GM23338 (cell line): ENCODE measurements at places on chromosomes 7 and 10.
A peak's percentile ranks its signal among the peaks of the same experiment; 100 is the strongest.

DNA sequence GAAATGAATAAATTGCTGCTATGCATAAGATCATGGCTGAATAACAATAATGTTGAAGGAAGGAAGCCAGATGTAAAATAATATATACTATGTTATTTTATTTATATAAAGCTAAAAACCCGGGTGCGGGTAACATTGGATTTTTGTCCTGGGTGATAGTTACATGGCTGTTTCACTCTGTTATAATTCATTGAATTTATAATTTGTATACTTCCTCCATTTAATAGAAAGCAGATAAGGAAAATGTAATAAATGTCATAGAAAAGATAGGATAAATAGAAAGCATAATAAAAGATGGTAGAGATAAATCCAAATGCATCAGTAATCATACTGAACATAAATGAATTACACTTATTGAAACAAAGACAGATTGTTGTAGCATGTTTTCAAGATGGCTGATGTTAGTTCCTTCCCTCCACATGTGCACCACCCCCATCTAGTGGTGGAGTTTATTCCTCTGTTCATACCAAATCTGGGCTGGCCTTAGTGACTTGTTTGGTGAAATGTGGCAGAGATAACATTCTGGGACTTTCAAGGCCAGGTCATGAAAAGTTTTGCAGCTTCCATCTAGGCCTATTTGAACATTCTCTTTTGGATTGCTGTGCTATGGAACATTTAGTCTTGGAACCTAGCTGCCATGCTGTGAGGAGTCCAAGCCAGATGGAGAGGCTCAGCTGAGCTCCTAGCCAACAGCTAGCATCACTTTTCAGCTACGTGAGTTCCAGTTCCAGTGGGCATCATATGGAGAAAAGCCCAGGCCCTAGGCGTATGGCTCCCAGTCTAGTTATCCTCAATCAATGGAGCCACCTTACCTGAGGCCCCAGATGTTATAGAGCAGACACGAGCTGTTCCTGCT, 46.9 kb downstream of the AHCYL2 start:
- peak; percentile 90 for DNase-seq

- no peak for DNase-seq
These were observed 6.1 kb upstream of the DEPP1 start for GRCh38 chr10:44984671-44985101.

- no peak for DNase-seq
These were observed 59.6 kb downstream of the PKD1L1 start for GRCh38 chr7:47888371-47889265.

GRCh38 chr7:141619745-141620144, 68.5 kb downstream of the AGK start:
- DNase-seq, result no peak

- no peak for DNase-seq
These were observed 60.7 kb downstream of the NKX6-2 start for GRCh38 chr10:132725202-132725601.

DNA sequence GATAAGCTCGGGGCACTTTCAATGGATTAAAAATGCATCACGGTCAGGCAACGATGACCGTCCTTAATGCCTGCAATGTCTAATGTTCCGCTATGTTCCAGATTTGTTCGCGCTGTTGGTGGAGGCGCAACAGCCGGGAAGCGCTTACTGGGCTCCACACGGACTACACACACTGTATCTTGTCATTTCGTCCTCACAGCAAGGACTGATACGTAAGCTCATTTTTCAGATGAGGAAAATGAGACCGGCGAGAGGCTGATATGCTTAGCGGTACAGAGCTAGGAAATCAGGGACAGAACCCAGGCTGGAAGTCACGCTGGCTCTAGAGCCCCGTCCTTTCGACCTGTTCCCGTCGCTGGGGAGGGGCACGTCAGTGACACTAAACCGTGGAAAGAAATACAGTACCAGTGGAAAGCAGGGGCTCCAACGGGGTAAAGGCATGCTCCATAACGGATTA, 670 bp downstream of the TPK1 start:
- DNase-seq, result peak; percentile 59

- DNase-seq, result no peak
These were observed 1.9 kb downstream of the SYPL1 start for GRCh38 chr7:106110238-106110560.

DNA sequence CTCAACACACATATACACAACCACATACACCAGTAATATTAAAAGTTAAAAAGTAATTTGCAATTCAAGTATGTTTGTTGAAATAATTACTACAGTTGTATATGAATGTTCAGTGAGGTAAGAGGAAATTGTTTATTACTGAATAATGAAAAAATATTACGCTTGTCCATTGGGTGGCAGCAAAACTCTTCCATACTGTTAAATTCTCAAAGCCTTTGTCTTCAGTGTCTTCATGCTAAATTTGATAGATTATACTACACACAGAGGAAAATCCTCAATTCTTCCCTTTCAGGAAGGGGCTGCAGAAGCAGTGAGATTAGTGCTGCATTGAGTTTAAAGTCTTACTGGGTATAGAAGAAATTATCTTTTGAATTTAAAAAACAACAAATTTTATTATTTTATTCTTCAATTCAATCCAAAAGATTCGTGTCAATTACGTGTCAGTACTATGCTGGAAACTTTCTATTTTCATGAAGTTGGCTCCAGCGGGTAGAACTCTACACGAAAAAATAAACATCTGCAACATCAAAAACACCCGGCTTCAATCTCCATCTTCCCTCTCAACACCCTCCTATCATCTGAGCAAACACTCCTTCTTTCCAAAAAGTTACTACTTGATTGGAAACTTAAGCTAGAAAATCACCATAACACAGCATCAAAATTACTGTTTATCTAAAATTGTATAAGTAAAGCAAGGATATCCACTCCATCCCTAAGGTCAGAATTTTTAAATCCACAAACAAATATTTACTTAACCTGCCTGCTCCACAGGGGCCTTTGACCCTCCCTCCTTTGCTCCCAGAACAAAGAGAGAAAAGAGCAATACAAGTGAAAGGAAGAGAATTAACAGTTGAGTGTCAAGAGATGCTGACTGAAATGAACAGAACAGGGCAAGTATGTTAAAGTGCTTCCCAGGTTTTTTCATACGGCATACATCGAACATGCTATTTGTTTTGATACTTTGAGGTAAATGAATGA, 37.0 kb upstream of the TES start:
- DNase-seq, result peak; percentile 51

DNA sequence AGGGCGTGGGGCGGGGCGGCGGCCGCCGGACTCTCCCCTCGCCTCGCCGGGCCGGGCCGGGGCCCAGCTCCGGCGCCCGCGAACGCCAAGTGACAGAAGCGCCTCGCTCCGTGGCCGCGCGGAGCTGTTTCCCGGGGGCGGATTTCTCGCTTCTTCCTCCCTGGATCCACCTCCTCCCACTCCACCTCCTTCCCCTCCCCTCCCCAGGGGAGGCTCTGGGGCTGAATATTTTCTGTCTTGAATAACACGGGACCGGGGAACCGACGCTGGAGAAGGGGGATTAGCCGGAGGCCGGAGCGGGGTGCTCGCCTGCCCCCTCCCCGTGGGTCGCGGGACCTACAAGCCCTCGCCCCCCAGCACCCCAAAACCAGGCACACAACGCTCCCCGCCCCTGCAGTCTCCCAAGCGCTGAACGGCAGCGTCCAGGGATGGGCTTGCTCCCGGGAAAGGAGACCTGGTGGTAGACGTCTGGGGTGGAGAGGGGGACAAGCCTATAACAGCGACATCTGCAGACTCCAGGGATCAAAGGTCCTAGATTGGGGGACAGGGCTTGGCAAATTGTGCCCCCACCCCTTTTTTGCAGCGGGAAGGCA, at the start of gene ARHGAP21:
Gene ARHGAP21, minus strand, starts transcription at position 100 of the 593 bp plus-strand sequence. CDS start 1,988 bp downstream, outside the sequence.
- DNase-seq, result peak; percentile 63

GRCh38 chr7:47614450-47614849, 32.5 kb upstream of the TNS3 start:
- no peak for DNase-seq

DNA sequence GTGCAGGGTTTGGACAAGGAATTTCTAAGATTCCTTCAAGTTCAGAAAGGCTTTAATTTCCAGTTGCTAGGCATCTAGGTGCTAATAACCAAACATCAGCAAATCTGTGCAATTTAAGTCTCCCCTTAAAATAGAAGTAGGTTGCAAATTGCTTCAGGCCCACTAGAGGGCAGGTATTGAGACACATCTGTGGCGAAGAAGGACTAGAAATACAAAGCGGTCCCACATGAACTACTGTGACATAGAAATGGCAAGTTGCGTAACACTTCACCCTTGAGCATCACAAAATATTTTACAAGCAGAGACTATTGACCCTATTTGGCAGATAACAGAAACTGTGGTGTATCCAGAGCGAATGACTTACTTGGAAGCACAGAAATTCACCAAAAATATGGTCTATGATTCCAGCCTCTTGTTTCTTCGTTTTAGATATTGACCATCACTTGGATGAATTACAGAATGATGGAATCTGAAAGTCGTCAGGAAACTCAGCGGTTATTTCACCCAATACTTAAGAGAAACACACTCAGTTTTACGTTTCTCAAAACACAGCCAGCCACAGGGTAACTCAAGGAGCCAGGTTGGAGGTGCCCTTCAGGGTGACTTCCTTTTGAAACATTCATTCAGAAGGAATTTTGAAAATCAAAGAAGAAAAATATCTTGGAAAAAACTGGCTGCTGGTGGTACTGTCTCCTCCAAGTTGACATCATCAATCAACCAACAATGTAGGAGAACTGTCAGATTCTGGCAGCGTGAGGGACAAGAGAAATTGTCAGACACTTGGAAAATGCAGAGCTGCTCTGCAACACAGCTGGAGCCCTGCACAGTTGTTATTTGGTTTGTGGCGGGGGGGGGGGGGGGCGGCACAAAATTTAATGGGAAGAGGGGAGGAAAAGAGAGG, 256.3 kb upstream of the MINDY3 start:
- DNase-seq, result peak; percentile 77

- no peak for DNase-seq
These were observed 652.2 kb upstream of the FOXK1 start for GRCh38 chr7:4029941-4030340.

- no peak for DNase-seq
These were observed 39.9 kb downstream of the CYTH3 start for GRCh38 chr7:6232534-6232933.

GRCh38 chr7:3722396-3722922, 421.4 kb downstream of the SDK1 start:
- peak; percentile 91 for DNase-seq

DNA sequence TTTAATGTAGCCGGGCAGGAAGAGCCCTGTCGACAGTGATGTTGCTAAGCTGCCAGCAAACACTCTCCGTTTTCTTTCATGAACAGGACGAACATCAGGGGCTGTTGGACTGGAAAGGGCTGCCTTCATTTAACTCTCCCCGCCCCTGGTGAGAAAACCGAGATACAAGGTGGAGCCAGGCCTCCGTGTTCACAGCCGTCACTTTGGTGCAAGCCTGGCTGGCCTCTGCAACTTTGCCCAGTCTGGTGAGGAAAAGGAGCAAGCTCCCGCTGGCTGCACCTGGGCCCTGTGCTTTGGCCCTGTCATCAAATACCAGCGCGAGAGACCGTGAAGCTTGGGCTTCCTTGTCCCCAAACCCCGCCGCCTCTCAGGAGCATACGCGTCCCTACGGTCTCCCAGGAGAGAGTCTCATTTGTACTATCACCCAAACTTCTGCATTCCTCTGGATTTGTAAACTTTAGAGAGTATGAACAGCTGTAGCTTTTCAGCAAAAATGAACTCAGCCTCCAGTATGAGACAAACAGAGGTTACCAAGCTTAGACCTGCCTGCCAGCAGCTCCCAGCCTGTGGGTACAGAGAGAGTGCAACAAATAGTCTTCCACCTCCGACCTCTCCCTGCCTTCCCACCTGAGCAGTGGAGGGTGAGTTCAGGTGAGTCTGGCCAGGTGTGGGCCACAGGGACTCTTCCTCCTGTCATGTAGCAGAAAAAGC, 445.3 kb upstream of the MGMT start:
- peak; percentile 69 for DNase-seq

GRCh38 chr7:33369888-33370287, 240.5 kb downstream of the BBS9 start:
- DNase-seq, result no peak
